ENCODE measurements at places on chromosomes 12 and 14.

DNA sequence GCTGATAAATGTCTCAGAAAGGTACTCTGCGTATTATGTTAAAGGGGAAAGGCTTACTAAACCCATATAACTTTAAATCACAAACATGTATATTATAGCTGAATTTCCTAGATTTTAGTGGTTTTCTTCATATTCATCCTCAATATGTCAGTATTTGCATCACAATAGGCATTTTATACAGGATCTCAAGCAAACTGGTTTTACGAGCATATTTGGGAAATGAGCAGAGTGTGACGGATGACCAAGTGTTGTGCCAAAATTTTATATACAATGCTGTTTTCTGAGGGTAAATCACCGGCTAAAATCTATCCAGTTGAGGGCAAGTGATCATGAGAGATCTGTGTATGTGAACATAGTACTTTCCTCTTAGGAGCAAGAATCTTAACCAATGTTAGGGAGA is 8.4 kb downstream of the CPM start:
- DNase-seq: no peak

DNA sequence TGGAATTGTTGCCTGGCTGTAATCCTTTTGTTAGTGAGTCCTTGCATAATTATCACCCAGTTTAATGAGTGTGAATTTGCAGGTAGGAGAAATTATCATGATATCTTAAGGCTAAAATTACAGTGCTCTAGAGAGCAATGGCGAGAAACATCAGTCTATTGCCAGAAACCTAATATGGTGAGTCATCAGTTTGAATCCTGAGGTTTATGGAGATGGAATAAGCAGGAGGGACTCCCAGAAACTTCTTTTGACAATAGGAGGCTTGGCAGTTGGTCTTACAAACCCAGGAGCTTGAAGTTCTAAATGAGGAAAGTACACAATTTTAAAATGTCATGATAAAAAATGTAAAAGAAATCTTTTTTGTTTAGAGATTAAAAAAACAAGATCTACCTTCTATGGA is 31.5 kb upstream of the CRADD start:
- no peak for DNase-seq

DNA sequence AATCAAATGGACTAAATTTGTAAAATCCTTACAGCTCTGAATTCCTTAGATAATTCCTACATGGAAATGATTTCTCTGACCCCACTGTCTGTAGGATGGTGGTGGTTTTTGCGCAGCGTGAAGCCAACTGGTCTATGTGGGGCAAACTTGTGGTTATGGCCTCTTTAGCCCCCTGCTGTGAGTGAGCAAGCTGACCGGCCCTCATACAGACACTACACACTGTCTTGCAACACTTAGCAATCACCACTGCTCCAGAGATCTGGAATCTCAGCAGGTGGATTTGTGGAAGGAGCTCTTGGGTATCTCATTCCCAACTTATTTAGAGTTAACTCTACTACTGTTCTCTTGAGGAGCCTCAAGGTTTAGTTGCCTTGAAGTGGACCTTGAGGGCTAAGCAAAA is 70.2 kb downstream of the SCN8A start:
- DNase-seq: no peak

DNA sequence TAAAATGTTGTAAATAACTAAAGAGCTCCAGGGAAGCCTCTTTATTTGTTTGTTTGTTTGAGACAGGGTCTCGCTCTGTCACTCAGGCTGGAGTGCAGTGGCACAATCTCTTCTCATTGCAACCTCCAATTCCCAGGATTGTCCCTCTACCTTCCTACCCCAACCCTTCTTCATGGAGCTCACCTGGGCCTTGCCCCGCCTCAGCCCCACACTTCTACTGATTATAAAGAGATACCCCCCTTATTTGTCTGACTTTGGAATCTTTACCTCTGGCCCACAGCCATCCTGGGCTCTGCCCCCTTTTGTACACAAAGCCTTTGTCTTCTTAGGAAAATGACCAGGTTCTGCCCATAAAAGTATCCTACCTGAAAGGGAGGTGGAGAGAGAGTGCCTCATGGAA is 9.1 kb upstream of the BLTP3B start:
- DNase-seq: no peak

- DNase-seq: no peak
Measured at GRCh38 chr12:132003846-132004245, 54.1 kb downstream of the EP400 start.

GRCh38 chr14:42437809-42438208 is 831.1 kb downstream of the LRFN5 start:
- DNase-seq: no peak
